EL (cell line): ENCODE measurements at places on chromosomes 4 and X.

DNA sequence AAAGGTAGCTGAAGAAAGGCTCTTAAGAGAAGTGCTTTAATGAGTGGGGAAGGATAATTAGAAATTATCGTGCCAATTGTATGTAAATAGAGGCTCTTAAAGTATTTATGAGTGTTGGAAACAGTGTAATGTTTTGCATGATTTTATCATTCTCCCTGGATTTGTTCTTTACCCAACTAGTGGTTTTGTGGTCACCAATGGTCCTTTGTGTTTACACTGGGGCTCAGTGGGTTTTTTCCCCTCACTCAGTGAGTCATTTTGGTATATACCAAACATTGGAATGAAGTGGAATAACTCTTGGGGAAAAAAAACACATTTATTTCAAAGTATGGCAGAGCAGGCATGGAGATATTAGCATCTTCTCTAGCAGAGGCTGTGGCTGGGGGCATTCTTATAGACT is 20.8 kb upstream of the LGI2 start:
- DNase-seq: peak; percentile 13

DNA sequence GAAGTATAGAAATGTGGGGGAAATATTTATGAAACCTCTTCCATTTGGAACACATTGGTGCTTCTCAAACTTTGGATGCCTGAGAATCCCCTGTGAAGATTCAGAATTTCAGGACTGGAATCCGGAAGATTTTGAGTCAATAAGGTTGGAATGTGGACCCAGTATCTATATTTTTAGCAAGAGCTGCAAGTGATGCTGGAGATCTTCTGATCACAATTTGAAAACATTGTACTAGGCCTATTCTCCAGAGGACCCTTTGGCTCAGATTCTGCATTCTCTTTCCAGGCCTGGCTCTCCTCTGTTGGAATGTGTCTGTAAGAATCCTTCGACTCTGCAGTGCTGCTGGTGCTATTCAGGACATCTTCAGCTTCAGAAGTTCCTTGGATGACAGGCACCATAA is 2.4 kb upstream of the PKD2 start:
- peak; percentile 82 for DNase-seq

- peak; percentile 53 for DNase-seq
Measured at GRCh38 chr4:84971319-84971932, 4.9 kb upstream of the WDFY3 start.

DNA sequence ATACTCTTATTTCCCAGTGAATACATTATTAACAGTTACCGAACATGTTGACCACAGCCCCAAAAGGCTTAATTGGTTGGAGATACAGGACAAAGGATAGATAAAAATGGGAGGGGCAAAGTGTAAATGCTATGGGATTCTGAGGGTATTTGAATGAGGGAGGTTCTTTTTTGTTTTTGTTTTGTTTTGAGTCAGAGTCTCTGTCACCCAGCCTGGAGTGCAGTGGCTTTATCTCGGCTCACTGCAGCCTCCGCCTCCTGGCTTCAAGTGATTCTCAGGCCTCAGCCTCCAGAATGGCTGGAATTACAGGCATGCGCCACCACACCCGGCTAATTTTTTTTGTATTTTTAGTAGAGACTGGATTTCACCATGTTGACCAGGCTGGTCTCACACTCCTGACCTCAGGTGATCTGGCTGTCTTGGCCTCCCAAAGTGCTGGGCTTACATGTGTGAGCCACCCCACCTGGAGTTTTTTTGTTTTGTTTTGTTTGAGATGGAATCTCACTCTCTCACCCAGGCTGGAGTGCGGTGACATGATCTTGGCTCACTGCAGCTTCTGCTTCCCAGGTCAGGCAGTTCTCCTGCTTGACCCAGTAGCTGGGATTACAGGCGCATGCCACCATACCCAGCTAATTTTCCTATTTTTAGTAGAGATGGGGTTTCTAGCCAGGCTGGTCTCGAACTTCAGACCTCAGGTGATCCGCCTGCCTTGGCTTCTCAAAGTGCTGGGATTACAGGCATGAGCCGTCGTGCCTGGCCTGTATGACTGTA is 9.0 kb downstream of the UBE2K start:
- peak; percentile 71 for DNase-seq

GRCh38 chrX:24485323-24485722 is 20.2 kb downstream of the PDK3 start:
- no peak for DNase-seq

- DNase-seq: no peak
Measured at GRCh38 chr4:127410644-127411043, 222.1 kb upstream of the INTU start.

GRCh38 chr4:124431653-124432192 is 280.8 kb downstream of the ANKRD50 start:
- peak; percentile 20 for DNase-seq

- DNase-seq: peak; percentile 64
Measured at GRCh38 chr4:140233791-140234696, 80.1 kb upstream of the MAML3 start.

DNA sequence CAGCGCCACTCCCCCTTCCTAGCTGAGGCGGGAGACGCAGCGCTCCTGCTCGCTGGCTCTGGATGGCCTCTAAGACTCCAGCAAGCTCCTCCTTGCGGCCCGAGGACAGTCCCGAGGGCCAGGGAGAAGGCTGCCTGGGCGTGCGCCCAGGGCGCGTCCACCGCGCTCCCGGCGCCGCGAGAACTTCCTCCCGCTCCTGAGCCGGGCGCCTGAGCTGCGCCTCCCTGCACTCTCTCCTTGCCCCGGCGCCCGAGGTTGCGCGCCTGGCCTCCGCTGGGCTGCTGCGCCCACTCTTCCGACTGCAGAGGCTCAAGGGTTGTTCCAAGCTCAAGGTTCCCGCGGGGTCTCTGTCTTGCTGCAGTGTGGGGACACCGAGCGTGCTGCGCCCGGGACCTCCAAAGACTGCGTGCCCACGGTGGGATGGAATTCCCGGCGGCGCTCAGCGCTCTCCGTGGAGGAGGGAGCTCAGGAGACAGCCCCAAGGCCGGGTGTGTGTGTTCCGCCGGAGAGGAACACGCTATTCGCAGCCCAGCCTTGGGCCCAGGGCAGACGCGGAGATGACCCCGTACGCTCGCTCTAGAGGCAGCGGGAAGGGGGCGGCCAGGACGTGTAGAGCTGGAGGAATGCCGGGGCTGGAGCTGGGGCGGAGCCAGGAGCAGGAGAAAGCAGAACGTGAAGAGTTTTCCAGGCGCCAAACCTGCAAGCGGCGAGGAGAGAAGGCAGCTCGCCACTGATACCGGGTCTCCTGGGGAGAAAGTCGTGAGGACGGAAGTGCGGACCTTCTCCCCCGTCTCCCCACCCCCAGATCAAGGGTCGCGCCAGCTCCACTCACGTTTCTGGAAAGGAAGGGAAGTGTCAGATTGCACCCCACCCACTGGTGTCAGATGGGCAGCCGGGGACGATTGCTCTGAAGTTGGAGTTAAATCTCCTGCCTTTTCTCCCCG is at the start of gene ARHGAP6:
Gene ARHGAP6, minus strand, starts transcription at position 753 of the 944 bp plus-strand sequence. CDS start 1,092 bp downstream, outside the sequence.
- DNase-seq: peak; percentile 62

DNA sequence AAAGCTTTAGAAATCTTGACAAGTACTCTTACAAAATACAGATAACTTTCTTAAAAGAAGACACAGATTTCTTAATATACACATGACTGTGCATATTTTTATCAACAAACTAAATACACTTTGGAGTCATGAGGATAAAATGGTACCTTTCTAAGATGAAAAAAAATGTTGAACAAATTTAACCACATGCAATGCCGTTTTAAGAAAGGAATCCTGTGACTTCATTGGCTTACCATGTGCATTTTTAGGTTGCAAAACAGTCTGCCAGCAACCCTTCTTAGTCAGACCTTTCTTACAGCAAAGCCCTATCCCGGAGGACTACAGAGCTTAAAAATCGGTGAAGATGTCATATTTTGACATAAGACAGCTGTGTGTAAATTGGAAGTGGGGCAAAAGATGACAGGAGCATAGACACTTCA is 51.7 kb downstream of the GASK1B start:
- peak; percentile 89 for DNase-seq

DNA sequence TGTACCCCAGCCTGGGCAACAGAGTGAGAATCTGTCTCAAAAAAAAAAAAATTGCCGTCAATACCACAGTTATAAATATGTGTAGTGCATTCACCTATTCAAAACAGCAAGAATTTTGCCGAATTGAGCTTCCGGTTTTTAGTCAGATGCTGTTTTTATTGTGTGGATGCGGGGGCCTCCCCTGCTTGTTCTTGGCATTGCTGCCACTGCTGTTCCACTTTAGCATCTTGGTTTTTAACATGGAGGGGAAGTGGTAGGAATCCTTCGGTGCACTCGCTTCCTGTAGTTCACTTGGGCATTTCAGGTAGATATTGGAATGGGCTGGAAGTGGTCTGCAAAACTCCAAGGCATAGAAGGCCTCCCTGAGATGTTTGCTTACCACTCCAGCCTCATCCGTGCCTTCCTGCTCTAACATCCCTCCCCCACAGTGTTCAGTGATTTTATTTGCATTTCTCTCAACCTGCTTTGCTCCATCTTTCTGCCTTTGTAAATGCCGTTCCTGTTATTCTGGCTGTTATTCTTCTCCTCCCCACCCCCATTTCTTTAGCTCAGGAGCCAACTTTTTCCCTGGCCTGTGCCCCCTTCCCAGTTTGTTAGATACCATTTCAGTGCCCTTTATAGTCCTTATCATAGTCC is 25.5 kb downstream of the MOB1B start:
- DNase-seq: no peak
